Vein endothelial cell (primary cell): ENCODE measurements at places on chromosomes 12 and 14. TPM values are rescaled to one million over a fixed set of nuclear protein-coding genes. Genes with fewer than 3 reads are reported as not detected.

The DIO3 gene
- total RNA-seq: not detected in 2 replicates

The HELB gene
- total RNA-seq: 1.6 and 2.6 TPM in 2 replicates

The LARP4 gene
- 48.3 and 50.3 TPM in 2 replicates for total RNA-seq

The GRIN2B gene
- total RNA-seq: not detected in 2 replicates

The FGF6 gene
- not detected in 2 replicates for total RNA-seq

The CIROP gene
- total RNA-seq: not detected in 2 replicates
